ENCODE measurements at places on chromosomes 16 and 17.

DNA sequence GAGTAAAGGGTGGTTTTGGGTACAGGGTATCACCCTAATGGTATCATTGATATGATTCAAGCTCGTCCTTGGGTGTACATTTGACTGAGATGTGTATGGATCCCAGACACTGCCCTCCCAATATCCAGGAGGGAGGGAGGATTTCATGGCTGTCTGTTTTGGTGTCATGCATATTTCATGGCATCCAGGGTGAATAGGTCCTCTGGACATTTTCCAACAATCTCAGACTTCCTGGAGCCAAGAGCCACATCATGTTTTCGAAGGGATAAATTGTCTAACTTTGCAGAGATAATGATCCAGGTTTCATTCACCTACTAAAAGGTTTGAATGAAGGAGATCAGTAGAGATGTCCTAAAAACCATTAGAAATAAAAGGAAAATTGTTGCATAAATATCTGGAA, 431.9 kb downstream of the SHISA9 start:
- DNase-seq, result no peak

DNA sequence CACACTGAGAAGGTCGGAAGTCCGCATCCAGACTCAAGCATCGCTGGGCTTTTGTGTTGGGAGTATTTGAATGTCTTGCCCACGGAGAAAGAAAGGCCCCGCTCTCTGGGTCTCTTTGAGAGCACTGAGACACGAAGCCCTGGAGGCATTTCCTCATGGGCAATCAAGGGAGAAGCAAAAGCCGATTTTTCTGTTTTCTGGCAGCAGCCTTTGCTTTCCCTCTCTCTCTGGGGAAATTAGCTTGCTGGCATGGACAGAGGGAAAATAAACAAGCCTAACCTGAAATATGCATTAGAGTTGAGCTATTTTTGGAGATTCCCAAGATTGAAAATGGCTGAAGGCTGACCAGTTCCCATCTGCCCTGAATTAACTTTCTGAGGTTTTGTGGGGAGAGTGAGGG, 238.7 kb downstream of the HAPSTR1 start:
- DNase-seq, result no peak

DNA sequence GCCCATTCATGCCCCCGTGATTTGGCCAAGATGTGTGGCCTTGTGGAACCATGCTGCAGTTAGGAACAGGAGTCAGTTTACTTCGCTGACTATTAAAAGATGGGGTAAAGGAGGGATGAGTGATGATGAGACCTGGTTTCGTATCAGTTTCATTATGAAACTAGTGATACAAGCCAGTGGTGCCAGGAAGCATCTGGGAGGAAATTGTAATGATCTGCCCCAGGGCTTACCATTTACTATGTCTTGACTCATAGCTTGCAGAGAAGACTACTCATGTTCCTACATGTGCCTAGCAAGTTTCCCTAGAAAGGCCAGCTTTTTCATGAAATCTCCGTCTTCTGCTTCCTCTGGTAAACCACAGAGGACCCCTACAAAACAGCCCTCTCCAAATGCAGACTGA, 23.2 kb downstream of the CDH3 start:
- no peak for DNase-seq

- DNase-seq, result no peak
Observed at GRCh38 chr16:1336619-1337018, 3.2 kb downstream of the BAIAP3 start.

DNA sequence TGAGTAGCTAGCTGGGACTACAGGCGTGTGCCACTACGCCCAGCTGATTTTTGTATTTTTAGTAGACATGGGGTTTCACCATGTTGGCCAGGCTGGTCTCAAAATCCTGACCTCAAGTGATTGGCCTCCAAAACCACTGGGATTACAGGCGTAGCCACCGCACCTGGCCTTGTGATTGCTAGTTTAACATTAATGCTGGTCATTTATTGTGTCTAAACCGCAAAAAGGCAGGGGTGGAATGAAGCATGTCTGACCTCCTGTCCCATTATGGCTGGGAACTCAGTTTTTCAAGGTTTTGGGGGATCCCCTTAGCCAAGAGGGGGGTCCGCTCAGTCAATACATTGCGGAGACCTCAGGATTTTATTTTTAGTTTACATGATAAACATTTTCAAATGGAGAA, 10.7 kb upstream of the CNGB1 start:
- DNase-seq, result no peak

- DNase-seq, result no peak
Observed at GRCh38 chr17:60422162-60422665, at the start of gene CHCT1. Gene CHCT1 (plus strand): TSS chr17:60422489. CDS start chr17:60422593, 104 bp downstream.

DNA sequence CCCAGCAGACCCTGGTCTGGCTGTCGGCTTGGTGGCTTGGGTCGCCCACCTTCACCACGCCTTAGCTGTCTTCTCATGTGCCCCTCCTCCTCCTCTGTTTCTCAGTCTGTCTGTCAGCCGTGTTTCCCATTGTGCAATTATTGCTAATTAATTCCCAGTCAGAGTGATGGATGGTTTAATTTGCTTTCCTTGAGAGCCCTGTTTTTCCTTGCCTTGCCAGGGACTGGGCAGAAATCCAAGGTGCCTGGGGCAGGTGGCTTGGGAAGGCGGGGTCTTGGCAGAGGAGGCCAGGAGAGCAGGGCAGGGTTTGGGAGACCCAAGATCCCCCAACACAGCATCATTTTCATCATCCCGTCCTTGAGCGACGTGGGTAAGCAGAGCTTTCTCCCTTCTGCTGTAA, 21.3 kb downstream of the NECAB2 start:
- peak; percentile 36 for DNase-seq

- DNase-seq, result no peak
Observed at GRCh38 chr17:39863244-39863917, 731 bp downstream of the IKZF3 start.

GRCh38 chr17:36931697-36932382, 5.4 kb upstream of the LHX1 start:
- DNase-seq, result peak; percentile 61

- no peak for DNase-seq
Observed at GRCh38 chr16:30942426-30942806, 6.5 kb upstream of the ORAI3 start.

DNA sequence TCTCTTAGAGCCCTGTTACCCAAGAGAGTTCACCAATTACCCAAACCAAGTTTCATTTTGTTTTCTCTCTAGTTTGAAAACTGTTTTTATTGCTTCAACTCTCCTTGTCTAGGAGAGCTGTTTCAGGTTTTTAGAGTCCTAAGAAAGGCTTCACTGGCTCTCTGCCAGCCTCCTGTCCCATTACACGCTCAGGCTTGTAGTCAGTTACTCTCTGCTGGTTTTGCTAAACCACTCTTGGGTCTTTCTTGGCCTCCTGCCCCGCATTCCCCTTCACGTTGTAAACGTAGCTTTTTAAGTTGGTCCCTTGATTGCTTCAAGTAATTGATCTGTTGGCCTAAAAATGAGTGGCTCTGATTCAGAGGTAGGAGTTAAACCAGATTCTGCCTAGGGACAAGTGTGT, 529.1 kb downstream of the MAF start:
- DNase-seq, result no peak

DNA sequence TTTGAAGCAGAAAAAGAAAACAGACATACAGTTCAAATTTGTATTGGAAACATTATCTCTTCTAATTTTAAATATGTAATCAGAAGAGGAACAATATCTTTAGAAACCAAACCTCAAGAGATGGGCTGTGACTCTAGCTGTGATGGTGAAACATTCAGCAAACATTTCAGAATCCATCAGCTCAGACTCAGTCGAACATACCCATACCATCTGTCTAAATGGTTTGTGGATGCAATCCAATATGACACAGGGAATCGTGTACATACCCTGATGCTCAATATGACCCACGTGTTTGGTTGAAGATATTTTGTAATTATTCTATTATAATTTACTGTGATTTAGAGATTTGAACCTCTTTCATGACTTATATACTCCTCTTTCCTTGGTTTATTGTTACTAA, 665.2 kb upstream of the CDH8 start:
- DNase-seq, result peak; percentile 3

GRCh38 chr16:84816485-84816884, 3.3 kb upstream of the CRISPLD2 start:
- DNase-seq, result no peak

DNA sequence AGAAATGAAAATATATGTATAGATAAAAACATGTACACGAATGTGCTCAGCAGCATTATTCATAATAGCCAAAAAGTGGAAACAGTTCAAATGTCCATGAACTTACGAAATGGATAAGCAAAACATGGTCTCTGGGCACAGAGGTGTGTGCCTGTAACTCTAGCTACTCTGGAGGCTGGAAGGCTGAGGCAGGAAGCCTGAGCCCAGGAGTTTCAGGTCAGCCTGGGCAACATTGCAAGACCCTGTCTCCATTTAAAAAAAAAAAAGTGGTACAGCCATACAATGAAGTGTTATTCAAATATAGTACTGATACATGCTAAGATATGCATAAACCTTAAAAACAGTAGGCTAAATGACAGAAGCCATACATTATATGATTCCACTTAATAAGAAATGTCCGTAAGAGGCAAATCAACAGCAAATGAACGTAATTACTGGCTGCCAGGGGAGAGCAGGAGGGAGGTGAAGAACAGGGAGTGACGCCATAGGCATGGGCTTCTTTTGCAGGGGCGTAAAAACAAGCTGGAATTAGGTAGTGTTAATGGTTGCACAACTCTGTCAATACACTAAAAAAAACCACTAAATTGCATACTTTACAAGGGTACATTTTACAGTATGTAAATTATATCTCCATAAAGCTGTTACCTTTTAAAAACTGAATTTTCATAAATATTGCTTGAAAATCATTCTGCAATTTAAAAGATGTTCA, 87.2 kb upstream of the PLEKHM1 start:
- no peak for DNase-seq

- DNase-seq, result no peak
Observed at GRCh38 chr17:4823373-4824089, 9.6 kb upstream of the MINK1 start.

- DNase-seq, result peak; percentile 37
Observed at GRCh38 chr16:56424404-56424764, 961 bp downstream of the AMFR start.

- peak; percentile 86 for DNase-seq
Observed at GRCh38 chr17:79391376-79392233, 219.2 kb downstream of the RBFOX3 start.

- DNase-seq, result no peak
Observed at GRCh38 chr16:57883953-57884654, 81.8 kb upstream of the KIFC3 start.

- DNase-seq, result peak; percentile 38
Observed at GRCh38 chr16:4682616-4683254, 10.6 kb upstream of the NUDT16L1 start.

DNA sequence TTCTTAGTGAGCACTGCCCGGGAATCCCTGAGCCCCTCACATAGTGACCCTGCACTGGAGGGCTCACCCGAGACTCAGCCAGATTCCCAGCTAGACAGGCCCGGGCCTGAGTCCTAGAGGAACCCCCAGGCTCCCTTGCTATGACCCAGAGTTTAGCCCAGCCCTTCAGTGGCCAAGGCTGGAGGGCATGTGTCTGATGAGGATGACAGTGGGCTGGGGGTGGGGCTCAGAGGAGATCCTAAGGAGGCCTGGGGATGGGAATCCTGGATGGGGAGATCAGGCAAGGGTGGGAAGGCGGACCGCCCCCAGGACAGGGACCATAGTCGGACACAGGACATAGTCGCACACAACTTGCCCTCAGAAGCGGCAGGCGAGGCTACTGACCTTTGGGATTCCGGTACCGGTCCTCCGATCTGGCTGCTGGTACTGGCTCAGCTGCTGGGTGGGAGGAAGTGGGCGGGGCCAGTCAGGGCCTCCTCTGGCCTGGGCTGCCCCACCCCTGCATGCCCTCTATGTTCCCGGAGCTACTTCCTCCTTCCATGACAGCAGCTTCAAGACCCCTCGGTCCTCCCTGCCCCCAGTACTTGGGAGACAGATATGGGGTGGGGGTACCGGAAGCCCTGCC, 1.1 kb downstream of the CD79B start:
- no peak for DNase-seq

DNA sequence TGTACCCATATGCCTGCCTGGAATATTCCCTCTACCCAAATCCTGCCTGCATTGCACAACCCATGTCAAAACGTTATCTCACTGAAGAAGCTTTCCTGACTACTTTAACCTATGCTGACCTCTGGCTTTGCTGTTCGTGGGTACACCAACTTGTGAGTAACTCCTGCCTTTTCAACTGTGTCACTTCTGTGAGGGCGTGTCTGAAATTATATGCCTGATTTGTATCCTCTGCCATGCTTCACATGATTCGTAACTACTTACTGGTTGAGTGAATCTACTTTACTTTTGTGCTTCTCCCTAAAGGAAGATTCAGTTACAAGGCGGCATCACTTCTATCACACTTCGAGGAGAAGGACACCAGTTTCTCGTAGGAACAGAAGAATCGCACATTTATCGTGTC, 33.3 kb upstream of the USP43 start:
- DNase-seq, result no peak

- DNase-seq, result peak; percentile 93
Observed at GRCh38 chr16:27526180-27526579, 23.5 kb downstream of the GTF3C1 start.

GRCh38 chr16:19837331-19837980, 47.2 kb downstream of the GPRC5B start:
- DNase-seq, result peak; percentile 93
